Thoracic aorta (tissue), 2 donors: ENCODE measurements at places on chromosomes 13 and 19. TPM values are rescaled to one million over a fixed set of nuclear protein-coding genes. Genes with fewer than 3 reads are reported as not detected.

DNA sequence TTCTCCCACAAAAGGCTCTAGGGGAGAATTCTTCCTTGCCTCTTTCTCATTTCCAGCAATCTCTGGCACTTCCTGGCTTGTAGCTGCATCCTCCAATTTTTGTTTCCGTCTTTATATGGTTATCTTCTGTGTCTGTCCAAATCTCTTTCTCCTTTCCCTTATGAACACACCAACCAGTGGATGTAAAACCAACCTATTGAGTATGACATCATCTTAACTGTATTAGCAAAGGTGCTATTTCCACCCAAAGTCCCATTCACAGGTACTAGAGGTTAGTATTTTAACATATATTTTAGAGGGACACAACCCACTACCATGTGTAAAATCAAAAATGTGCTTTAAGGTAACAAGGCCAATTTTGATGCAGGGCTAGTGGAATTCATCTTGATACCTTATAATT is 129.0 kb downstream of the RAP2A start:
- no peaks in the 10 kb centered on the region for H3K4me1 ChIP-seq
- H3K36me3 ChIP-seq = no peaks in the 10 kb centered on the region
- no peak overlapping the region for H3K4me3 ChIP-seq

Gene TMEM86B
- total RNA-seq = 4.8 TPM

- H3K27ac ChIP-seq = no peak overlapping the region
- no peak overlapping the region for H3K4me3 ChIP-seq
- H3K36me3 ChIP-seq = no peaks in the 10 kb centered on the region
- H3K27me3 ChIP-seq = no peaks in the 10 kb centered on the region
Observed at GRCh38 chr13:103663996-103664395, 597.8 kb upstream of the SLC10A2 start.

- no peaks in the 10 kb centered on the region for H3K27me3 ChIP-seq
- H3K27ac ChIP-seq = no peak overlapping the region
- no peak overlapping the region for H3K4me3 ChIP-seq
- H3K36me3 ChIP-seq = no peaks in the 10 kb centered on the region
- no peak for DNase-seq
- no peaks in the 10 kb centered on the region for H3K4me1 ChIP-seq
Observed at GRCh38 chr13:102584434-102584833, 12.4 kb upstream of the TPP2 start.

Gene PNMA8A
- total RNA-seq = 14.6 TPM

- H3K27ac ChIP-seq = no peak overlapping the region
- no peak overlapping the region for H3K4me3 ChIP-seq
- H3K27me3 ChIP-seq = no peaks in the 10 kb centered on the region
- no peak for DNase-seq
- no peaks in the 10 kb centered on the region for H3K36me3 ChIP-seq
- no peaks in the 10 kb centered on the region for H3K4me1 ChIP-seq
Observed at GRCh38 chr19:40155749-40156265, 35.4 kb upstream of the MAP3K10 start.

GRCh38 chr13:48562296-48563066 is 29.6 kb upstream of the RCBTB2 start:
- no peak for DNase-seq
- no peak overlapping the region for H3K27ac ChIP-seq
- peaks cover 5% of the 10 kb centered on the region for H3K4me1 ChIP-seq

GRCh38 chr13:97295283-97296182 is 73.4 kb downstream of the MBNL2 start:
- no peak for DNase-seq
- H3K4me3 ChIP-seq = no peak overlapping the region
- no peaks in the 10 kb centered on the region for H3K27me3 ChIP-seq

- DNase-seq = no peak
- no peak overlapping the region for H3K4me3 ChIP-seq
- no peaks in the 10 kb centered on the region for H3K36me3 ChIP-seq
- no peak overlapping the region for H3K27ac ChIP-seq
Observed at GRCh38 chr13:107099661-107100060, 531.7 kb upstream of the ARGLU1 start.

GRCh38 chr19:45160870-45161737 is at the start of gene NKPD1:
Gene NKPD1 (minus strand): TSS chr19:45160982. CDS start chr19:45160150, 832 bp downstream.
- DNase-seq = no peak
- H3K36me3 ChIP-seq = no peaks in the 10 kb centered on the region
- no peak within 1 kb of the TSS for H3K4me3 ChIP-seq
- H3K4me1 ChIP-seq = no peaks in the 10 kb centered on the region
- H3K27ac ChIP-seq = no peak within 1 kb of the TSS

Gene CCDC8
- total RNA-seq = 23.0 TPM

Gene ETV2
- not detected for total RNA-seq

Gene PSG11
- not detected for total RNA-seq

Gene HTR2A
- total RNA-seq = 2.6 TPM

- H3K27ac ChIP-seq = no peak overlapping the region
- H3K27me3 ChIP-seq = no peaks in the 10 kb centered on the region
- H3K4me3 ChIP-seq = no peak overlapping the region
Observed at GRCh38 chr19:13803038-13803437, 7.8 kb downstream of the ZSWIM4 start.

GRCh38 chr19:54319049-54319448 is 6.1 kb upstream of the LILRA5 start:
- no peaks in the 10 kb centered on the region for H3K27me3 ChIP-seq
- H3K4me3 ChIP-seq = no peak overlapping the region
- DNase-seq = no peak
- H3K27ac ChIP-seq = no peak overlapping the region
- no peaks in the 10 kb centered on the region for H3K36me3 ChIP-seq
- no peaks in the 10 kb centered on the region for H3K4me1 ChIP-seq

- no peak overlapping the region for H3K4me3 ChIP-seq
- no peaks in the 10 kb centered on the region for H3K27me3 ChIP-seq
- peaks cover 15% of the 10 kb centered on the region for H3K4me1 ChIP-seq
- H3K36me3 ChIP-seq = no peaks in the 10 kb centered on the region
- H3K27ac ChIP-seq = no peak overlapping the region
Observed at GRCh38 chr19:35264268-35265125, 4.3 kb upstream of the USF2 start.

DNA sequence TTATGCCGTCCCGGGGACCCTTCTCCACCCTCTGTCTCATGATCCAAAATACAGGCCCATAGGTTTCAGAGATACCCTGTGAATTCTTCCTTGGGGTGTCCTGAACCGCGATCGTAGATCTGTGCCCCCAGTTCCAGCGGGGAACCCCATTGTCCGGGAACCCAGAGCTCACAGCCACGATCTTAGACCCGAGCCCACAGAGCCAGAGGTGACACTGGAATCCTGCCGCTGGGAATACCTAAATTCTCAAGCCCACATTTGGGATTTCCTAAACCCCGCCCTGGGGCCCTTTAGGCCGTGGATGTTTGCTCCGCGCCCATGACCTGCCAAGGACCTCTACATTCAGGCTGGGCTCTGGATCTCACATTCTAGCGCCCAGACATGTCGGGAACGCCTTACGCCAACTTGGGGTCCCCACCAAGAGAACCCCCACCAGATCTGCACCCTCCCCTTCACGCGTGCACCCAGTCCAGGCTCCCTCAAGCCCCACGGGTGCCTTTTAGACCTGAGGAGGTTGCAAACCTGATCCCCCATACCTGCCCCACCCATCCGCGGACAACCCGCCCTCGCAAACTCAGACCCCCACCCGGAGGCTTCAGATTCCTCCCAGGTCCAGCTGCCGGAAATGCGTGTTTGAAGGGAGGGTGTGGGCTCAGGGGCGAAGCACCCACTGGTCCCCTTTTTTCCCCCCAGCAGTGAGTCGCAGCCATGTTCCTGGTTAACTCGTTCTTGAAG is 605 bp downstream of the CAPNS1 start:
- H3K27me3 ChIP-seq = no peaks in the 10 kb centered on the region
- H3K4me1 ChIP-seq = peaks cover 19% of the 10 kb centered on the region
- peak overlapping the region; percentile 99 for H3K27ac ChIP-seq

DNA sequence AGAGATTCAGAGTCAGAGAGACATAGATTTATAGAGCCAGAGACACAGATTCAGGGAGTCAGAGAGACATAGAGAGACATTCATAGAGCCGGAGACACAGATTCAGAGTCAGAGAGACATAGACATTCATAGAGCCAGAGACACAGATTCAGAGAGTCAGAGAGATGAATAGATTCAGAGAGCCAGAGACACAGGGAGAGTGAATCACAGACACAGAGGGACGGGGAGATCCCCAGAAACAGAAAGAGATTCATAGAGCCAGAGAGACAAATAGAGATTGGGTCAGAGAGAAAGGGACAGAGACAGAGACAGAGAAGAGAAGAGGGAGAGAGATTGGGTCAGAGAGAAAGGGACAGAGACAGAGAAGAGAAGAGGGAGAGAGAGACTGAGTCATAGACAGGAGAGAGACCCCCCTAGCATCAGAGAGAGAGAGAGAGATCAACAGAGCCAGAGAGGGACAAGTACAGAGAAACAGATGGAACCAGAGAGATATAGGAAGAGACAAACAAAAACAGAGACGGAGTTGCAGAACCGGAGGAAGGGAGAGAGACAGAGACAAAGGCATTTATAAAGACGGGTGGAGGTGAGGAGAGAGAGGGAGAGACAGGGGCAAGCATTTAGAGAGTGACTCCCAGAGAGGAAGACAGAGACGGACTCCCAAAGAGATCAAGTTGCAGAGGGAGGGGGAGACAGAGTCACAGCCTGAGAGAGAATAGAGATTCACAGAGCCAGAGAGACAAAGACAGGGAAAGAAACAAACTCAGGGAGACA is 1.1 kb upstream of the PRKCG start:
- peaks cover 26% of the 10 kb centered on the region for H3K4me1 ChIP-seq
- H3K27me3 ChIP-seq = peaks cover 7% of the 10 kb centered on the region
- no peak overlapping the region for H3K27ac ChIP-seq

GRCh38 chr19:43738780-43739211 is 16.0 kb downstream of the SMG9 start:
- H3K4me3 ChIP-seq = no peak overlapping the region
- no peaks in the 10 kb centered on the region for H3K27me3 ChIP-seq
- H3K4me1 ChIP-seq = no peaks in the 10 kb centered on the region
- peaks cover 63% of the 10 kb centered on the region for H3K36me3 ChIP-seq
- H3K27ac ChIP-seq = no peak overlapping the region

DNA sequence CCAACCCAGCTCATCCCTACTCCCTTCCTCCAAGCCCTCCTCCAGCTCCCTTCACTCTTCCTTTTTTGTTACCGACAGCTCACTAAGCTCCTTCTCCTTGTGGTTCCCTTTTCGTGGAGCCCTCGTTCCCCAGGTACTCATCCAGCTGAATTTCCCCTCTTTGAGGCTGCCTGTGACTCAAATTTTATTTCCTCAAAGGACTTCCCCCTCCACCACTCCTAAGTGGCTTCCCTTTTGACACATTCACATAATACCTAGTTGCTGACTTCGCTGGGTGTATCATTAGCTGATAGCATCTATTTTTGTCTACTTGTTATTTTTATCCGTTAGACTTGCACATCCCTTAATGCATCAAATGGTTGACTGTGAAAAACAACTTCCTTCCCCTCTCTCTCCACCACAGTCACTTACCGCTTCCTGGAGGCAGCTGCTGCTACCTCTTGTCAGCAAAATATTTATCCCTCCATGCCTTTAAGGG is 14.5 kb downstream of the FFAR2 start:
- H3K4me1 ChIP-seq = no peaks in the 10 kb centered on the region
- H3K36me3 ChIP-seq = no peaks in the 10 kb centered on the region
- H3K27ac ChIP-seq = no peak overlapping the region
- DNase-seq = no peak
- H3K27me3 ChIP-seq = no peaks in the 10 kb centered on the region

Gene RASIP1
- total RNA-seq = 12.3 TPM

GRCh38 chr19:15675560-15675959 is 2.7 kb downstream of the CYP4F12 start:
- no peaks in the 10 kb centered on the region for H3K36me3 ChIP-seq
- peaks cover 14% of the 10 kb centered on the region for H3K4me1 ChIP-seq
- H3K4me3 ChIP-seq = no peak overlapping the region
- no peak for DNase-seq

GRCh38 chr13:33150662-33151061 is 134.4 kb downstream of the KL start:
- H3K27ac ChIP-seq = no peak overlapping the region
- no peaks in the 10 kb centered on the region for H3K27me3 ChIP-seq
- DNase-seq = no peak
- H3K4me3 ChIP-seq = no peak overlapping the region
- H3K4me1 ChIP-seq = peaks cover 31% of the 10 kb centered on the region

DNA sequence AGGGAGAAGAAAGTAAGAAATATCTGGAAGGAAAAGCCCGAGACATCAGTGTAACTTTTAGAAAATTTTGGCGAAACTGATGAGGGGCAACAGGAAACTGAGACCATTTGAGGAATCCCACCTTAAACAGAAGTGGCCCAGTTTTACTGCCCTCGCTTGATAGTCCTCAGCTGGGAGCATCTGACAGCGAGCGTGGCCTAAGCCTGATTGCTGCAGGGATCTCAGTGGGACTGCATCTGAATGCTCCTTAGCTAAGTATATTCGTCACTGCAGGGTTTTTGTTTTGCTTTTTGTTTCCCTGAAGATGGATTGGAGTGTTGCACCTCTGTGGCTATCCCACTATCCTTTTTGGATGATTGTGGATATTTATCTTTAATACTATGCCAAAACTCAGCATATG is 262.7 kb upstream of the KLHL1 start:
- no peaks in the 10 kb centered on the region for H3K4me1 ChIP-seq
- DNase-seq = no peak
- H3K36me3 ChIP-seq = no peaks in the 10 kb centered on the region
- H3K4me3 ChIP-seq = no peak overlapping the region
